ENCODE measurements at places on chromosomes 2 and 18.

DNA sequence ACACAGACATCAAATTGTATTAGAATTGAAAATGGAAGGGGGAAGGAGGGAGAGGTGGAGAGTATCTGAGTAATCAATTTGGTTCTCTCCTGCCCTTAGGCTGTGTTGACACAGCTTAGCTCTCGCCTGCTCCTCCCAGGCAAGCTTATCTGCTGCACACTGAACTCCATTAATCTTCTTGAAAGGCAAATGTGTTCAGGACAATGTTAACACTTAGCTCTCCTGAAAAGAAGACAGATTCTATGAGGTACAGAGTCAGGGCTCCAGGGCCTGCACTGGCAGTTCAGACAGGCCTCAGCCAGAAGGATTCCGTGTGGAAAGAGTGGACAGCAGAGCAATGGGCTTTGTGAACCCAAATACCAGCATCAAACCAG lies 430.0 kb upstream of the TNP1 start:
- no peak for DNase-seq

DNA sequence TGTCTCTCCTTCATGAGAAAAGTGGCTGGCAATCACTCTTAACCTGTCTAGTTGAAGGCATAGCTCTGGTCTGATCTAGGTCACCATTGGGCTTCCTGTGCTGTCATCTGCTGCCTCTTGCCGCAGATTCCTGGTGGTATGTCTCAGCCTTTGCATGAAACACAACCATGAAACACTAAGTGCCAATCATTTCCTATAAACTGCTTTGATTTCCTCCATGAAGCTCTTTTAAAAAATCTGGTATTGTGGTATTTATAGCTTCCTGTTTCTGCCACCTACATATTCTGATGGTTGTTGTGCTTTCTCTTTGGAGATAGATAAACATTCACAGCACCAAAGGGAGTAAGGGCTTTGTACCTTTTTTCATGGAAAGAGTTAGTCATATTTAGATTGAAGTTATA lies 120.0 kb upstream of the EPC2 start:
- peak; percentile 56 for DNase-seq

DNA sequence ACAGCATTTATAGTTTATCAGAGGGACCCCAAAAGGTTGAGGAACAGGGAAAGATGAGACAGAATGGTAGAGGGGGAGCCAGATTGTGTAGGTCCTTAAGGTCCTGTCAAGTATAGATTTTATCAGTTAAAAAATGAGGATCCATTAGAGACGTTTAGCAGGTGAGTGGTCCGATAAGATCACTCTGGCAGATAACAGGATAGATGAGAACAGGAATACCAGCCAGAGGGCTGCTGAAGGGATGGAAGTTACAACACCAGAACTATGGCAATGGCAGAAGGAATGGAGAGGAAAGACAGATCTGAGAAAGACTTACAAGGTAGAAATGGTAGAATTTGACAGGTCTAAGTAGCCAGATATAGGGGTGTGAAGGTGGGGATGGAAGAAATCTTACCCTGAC lies 141.7 kb downstream of the CDH20 start:
- no peak for DNase-seq

DNA sequence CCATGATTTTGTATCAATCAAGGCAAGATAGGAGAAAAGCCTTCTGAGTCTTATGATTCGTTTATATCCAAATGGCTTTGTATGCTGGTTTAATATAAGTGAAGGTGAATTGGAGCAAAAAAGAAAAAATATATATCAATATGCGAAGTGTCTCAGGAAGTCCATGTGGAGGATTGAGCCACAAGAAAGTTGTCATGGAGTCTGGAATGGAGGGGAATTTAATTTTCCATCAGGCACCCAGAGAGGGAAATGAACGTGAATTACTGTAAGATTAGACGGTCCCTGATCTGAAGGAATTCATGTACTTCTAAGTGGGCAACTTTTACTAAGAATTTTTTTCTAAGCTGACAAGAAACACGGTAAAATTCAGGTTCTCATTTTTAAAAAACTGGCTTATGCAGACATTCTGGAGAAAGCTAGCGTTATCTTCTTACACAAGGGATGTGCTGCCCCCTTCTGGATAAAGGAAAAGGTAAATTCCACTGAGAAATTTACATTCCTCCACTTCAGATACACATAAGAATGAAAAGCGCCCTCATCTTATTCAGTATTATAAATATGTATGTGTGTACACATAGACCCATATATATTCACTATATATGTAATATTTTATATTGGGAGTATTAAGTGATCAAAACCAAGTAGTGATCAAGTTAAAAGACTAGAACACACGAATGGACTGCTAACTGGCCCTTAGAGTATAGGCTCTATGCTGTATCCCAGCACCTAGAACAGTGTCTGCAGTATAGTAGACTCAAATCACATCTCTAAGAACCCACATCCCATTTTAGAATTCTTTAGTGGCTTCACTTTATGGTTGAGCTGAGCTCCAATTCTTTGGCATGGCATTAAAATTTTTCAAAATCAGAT lies 289.0 kb upstream of the TFPI start:
- DNase-seq: no peak

DNA sequence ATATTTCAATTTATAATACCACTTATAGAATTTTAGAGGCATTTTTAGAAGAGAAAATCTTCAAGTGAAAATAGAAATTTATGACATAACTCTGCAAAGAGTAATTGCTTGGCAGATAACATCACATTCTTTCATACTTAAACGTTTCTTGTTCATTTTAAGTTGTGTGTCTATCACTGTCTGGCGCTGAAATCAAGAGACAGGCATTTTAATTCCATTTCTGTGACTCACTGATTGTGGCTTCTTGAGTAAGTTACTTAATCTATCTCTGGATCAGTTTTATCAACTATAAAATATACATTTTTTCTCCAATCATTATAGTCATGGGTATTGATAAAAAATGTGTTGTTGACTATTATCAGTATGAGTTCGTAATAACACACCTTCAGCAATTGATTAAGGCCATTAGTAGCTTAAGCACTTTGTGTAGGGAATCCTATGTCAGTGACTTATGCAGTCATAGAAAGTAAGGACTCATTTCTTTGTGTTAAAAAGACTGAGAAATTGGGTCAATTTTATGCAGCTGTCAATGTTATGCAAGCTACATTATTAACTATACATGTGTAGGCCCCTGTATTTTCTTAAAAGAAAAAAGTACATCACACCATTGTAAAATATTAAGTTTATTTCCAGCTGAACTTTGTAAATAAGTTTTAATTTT lies 497.3 kb downstream of the CCDC85A start:
- no peak for DNase-seq

DNA sequence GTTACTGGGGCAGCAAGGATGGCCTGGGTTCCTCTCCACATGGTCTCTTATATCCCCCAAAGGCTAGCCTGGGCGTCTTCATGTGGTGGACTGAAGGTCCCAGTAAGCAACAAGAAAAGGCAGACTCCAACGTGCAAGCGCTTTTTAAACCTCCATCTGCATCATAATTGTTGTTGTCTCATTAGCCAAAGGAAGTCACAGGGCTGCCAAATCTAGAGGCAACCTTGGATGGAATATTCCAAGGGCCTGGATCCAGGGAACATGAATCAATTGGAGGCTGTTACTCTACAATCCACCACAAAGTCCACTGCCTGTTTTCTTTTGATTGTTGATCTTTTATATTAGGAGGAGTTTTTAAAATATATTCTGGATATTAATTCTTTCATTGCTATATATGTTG lies 118.8 kb downstream of the SH3RF3 start:
- DNase-seq: no peak

DNA sequence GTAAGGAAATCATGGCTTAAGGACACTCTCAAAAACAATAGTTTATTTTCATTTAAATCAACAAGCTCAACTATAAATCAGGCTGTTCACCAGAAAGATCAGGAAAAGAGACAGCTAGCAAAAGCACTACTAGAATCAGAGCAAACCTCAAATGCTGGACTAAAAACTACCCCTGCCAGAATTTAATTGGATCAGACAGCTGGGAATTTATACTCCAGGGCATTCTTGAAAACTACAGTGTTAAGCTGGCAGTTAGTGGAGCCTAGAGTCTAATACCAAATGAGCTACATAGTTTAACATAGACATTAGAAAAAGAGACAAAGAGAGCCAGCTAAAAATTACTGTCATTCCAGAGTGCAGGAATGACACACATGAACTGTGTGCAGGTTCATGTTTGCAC lies 1016.4 kb upstream of the CRIM1 start:
- no peak for DNase-seq

DNA sequence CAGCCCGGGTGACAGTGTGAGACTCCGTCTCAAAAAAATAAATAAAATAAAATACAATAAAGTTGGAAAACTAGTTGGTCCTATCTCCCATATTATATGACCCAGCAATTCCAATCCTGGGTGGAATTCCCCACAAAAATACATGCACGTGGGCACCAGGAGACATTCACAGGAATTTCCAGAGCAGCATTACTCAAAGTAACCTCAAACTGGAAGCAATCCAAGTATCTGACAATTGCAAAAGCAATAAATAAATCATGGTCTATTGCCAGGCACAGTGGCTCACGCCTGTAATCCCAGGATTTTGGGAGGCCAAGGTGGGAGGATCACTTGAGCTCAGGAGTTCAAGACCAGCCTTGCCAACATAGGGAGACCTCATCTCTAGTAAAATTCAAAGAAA lies 101.2 kb upstream of the MAP4K4 start:
- no peak for DNase-seq

All from activated effector memory CD4-positive, alpha-beta T cell treated with Interleukin-2 at 50 U/mL for 16 hours (primary cell).